CD4-positive, alpha-beta T cell treated with Interleukin-15 for 4 hours (primary cell): ENCODE measurements at places on chromosomes 7 and 10.
A peak's percentile ranks its signal among the peaks of the same experiment; 100 is the strongest.

DNA sequence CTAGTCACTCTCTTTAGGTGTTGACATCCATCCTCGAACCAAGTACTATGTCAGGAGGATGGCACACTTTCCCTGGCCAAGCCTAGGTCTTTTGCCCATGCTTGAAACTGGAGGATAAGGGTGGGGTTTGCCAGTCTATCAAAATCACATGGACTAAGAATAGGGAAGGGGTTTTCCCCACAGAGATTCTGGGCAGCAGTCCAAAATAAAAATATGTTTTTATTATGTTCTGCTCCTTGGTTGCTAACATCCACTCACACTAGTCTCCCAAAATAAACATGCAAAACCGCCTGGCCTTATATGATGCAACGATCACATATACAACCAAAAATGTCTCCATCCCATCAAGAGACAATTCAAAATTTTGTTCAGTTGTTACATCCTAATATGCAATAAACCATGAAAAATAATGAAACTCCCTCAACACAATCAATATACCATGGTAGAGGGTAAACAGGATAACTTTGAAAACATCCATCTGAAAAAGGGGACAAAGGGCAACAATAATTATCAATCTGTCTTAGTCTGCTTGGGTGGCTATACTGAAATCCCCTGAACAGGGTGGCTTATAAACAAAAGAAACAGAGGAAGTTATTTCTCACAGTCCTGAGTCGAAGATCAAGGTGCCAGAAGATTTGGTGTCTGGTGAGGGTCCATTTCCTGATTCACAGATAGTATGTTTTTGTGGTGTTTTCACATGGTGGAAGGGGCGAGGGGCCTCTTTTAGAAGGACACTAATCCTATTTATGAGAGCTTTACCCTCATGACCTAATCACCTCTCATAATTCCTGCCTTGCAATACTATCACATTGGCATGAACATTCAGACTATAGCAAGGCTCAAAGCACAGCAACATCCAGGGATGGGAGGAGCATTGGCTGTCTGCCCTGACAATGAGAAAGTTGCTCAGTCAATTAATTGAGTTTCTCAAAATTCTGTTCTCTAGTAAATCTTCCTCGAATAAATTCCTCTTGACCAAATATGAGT lies 159.3 kb downstream of the ETV1 start:
- DNase-seq: no peak

DNA sequence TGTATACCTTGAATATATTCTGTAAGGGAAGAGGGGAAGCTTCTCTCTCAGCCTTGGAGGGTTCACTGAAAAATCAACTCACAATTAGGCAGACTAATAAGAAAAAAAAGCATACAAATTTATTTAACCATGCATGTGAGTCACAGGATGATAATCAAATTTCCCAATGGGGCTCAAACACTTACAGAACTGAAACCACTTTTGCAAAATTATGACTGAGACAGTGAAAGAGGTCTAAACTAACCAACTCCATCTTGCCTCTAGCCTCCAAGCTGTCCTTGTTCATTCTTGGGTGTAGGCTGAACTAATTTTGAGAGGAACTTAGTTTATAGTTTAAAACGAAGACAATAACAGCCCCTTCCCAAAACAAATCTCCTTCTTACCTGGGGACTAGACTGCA lies 618.3 kb upstream of the AUTS2 start:
- DNase-seq: no peak

DNA sequence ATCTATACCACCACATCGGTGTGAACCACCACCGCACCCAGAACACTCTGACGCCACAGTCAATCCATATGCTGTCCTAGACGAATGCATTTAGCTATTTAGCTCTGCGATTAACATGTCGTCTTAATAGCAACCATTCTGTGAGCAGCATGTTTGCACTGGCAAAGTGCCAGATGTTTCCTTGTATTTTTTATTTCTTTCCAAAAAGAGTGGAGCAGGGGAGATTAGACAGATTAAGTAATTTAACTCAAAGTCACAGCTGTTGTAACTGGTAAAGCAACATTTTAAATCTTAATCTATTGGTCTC lies 57.0 kb upstream of the ARL4A start:
- DNase-seq: no peak

DNA sequence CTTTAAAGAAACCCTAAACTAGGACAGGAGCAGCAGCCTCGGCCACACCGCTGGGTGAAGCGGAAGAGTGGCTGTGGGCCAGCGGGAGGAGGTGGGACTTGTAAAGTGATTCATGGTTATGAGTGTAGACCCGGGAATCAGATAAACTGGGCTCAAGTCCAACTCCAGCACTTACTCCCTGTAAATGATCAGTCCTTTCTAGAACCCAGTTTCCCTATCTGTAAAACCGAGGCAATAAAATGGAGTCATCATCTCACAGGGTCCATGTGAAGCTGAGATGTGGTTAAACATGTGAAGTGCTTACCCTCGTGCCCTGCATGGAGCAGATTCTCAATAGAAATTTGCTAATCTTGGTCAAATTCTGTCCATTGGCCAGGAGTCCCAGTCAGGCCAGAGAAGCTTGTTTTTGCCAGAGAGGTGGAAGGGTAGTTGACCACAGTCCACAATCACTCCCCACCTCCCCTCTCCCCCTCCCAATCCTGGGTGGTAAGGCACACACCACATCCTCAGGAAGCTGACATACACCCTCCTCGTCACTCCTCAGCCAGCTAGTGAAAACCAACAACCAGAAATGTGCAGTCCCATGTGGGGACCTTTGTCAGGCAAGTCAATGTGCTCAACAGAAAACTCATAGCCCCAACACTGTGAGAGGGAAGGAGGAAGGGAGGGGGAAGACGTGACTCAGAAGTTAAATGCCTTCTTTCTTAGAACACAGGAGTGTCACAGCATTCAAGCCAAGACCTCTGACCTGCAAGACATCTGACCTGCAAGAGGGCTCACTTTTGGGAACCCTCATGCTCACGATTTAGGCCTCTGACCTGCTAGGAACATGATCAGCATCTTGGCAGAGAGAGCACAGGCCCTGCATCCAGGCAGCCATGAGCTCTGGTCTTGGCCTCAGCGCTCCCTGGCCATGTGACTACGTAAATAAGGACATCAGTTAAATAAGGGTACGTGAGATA lies 145.1 kb downstream of the PLXNA4 start:
- DNase-seq: peak; percentile 75

DNA sequence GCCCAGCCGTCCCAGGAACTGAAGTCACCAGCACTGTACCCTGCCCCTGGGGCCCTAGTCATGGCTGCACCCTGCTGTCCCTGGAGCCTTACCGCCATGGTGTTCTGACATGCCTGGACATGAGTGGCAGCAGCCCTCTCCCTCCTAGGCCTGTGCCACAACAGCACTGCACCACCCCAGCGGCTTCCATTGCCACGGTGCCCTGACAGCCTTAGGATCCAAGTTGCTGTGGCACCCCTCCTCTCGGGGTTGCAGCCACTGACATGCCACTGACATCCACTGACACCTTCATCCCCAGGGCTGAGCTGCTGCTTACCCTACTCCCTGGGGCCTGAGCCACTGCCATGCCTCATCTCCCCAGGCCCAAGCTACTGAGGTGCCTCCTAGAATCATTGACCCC lies 39.6 kb upstream of the SHH start:
- no peak for DNase-seq

GRCh38 chr7:25392588-25393338 lies 164.5 kb upstream of the NPVF start:
- DNase-seq: no peak

- DNase-seq: peak; percentile 16
Measured at GRCh38 chr7:107564553-107565298, 955 bp downstream of the DUS4L start.

GRCh38 chr10:25142116-25142864 lies 32.5 kb upstream of the GPR158 start:
- no peak for DNase-seq

- DNase-seq: no peak
Measured at GRCh38 chr10:63883861-63884260, 362.7 kb downstream of the REEP3 start.

GRCh38 chr10:85735997-85736396 lies 630.6 kb downstream of the GRID1 start:
- no peak for DNase-seq

GRCh38 chr7:155722118-155722517 lies 77.7 kb downstream of the RBM33 start:
- no peak for DNase-seq

DNA sequence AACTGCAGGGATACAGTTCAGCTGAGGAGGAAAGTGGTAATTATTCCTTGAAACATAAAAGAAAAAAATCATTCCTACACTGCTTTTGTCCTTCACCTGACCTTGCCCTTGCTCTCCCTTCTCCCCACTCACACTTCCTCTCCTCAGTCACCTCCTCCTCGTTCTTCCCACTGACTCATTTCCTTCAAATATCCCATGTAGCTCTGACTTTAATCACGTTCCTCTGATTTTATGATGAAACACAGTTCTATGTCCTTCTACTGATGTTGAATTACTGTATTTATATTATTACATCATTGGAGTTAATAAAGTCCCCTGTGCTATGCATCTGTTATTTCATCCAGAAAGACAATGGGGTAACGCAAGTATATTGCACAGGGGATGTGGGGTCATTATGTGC lies 575.6 kb downstream of the POM121L12 start:
- no peak for DNase-seq

DNA sequence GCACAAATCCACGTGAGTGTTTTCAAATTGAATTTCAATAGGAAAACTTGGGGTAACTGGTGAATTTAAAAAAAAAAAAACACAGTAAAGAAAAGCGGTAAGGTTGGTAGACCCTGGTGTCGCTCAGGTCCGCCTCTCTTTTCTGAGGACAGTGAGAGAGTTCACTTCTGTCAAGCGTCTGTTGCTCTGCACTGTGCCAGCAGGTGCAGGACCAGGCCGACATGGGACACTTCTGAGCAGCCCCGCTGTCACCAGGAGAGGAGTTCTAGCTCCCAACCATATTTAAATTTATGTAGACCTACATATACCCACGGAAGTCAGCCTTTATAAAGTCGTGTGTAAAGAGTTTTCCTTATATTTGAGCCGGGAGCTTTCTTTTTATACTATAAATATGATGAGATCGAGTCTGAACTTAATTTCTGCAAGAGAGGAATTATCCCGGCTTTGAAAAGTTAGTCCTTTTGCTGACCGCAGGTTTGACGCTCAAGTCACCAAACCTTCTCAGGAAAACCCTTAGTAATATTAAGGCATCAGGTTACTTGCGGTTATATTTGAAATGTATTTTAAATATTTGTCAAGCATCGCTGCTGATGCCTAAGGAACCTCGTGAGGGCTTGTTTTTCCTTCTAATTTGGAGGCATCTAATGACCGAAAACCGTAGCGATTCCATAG lies 531 bp downstream of the IKZF1 start:
- peak; percentile 79 for DNase-seq
